Urothelium cell line (cell line): ENCODE measurements at places on chromosomes 11 and 22.

GRCh38 chr11:14112721-14113120 is 150.2 kb downstream of the SPON1 start:
- no peak for DNase-seq

- no peak for DNase-seq
Measured at GRCh38 chr22:47630741-47631534, 868.5 kb downstream of the TBC1D22A start.

GRCh38 chr11:9550191-9550628 is 23.3 kb upstream of the WEE1 start:
- DNase-seq: no peak

DNA sequence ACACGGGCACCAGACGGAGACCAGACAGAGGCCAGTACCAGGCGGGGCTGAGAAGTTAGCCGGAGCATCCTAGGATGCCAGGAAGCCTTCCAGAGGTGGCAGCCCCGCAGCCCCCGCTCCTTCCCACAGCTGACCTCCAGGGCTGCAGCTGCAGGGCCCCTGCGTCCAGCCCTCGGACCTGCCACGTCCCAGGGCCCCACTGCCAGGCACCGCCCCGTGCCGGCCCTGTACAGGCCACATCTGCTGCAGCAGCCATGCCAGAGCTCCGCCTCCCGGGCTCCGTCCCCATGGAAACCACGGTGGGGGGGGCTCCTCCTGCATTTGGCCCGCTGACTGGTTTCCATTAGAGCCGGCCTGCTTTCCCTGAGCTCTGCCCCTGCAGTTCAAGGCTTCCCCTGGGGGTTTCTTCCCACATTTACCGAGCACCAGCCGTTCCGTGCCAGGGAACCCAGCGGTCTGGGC is 62.5 kb upstream of the PPARA start:
- peak; percentile 62 for DNase-seq

DNA sequence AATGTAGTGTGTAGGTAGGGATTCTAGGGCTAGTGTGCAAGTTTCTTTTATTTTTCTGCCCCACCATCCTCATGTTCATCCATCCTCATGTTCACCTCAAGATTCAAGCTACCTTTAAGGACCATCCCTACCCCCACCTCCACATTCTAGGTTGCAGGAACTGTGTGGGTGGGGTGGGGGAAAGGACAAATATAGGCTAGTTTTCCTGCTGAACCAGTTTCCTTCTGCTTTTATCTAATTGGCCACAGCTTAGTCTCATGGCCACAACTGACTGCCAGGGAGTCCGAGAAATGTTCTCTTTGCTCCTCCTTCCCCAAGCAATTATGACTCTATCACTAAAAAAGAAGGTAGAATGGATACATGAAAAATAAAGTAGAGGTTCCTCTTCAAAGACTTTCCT is 179.0 kb upstream of the LARGE1 start:
- DNase-seq: no peak

- no peak for DNase-seq
Measured at GRCh38 chr22:38049812-38050619, 7.2 kb upstream of the PICK1 start.

- no peak for DNase-seq
Measured at GRCh38 chr11:69705901-69706787, 2.3 kb upstream of the FGF19 start.

GRCh38 chr11:21650961-21651360 is 541.9 kb upstream of the ANO5 start:
- DNase-seq: no peak

- peak; percentile 61 for DNase-seq
Measured at GRCh38 chr11:13942971-13943381, 19.5 kb upstream of the SPON1 start.

- no peak for DNase-seq
Measured at GRCh38 chr11:17873586-17873985, 139.0 kb downstream of the KCNC1 start.

DNA sequence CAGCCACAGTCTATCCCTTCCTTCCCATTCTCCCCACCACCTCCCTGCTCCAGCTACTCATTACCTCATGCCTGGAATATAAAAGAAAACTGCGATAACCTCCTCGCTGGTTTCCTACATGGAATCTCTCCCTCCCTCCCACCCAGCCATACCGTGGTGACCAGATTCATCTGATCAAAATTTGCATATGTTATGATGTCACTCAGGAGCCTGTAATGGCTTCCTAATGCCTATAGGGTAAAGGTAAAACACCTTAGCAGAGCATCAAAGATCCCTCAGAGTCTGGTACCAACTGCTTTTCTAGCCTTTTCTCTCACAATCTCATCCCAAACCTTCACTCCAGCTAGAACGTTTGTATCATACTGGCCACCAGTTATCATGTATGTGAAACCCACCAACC is 19.6 kb downstream of the RTN4RL2 start:
- no peak for DNase-seq

DNA sequence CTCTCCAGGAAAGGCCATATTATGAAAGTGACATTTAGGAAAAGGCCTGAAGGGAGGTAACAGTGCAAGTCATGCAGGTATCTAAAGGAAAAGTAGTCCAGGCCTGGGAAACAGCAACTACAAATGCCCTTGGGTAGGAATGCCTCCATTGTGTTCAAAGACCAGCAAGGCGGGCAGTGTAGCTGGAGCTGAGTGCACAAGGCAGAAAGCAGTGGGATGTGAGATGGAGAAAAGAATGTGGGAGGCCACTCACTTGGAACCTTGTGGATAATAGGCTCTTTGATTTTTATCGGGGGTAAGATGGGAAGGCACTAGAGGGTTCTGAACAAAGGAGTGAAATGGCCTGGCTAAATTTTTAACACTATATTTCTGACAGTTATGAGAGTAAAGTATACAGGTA is 188.6 kb downstream of the PGR start:
- DNase-seq: no peak
